Glutamatergic neuron (in vitro differentiated cells): ENCODE measurements at places on chromosomes 6 and 20.

- DNase-seq = no peak
Observed at GRCh38 chr20:10639737-10640556, 33.9 kb downstream of the JAG1 start.

DNA sequence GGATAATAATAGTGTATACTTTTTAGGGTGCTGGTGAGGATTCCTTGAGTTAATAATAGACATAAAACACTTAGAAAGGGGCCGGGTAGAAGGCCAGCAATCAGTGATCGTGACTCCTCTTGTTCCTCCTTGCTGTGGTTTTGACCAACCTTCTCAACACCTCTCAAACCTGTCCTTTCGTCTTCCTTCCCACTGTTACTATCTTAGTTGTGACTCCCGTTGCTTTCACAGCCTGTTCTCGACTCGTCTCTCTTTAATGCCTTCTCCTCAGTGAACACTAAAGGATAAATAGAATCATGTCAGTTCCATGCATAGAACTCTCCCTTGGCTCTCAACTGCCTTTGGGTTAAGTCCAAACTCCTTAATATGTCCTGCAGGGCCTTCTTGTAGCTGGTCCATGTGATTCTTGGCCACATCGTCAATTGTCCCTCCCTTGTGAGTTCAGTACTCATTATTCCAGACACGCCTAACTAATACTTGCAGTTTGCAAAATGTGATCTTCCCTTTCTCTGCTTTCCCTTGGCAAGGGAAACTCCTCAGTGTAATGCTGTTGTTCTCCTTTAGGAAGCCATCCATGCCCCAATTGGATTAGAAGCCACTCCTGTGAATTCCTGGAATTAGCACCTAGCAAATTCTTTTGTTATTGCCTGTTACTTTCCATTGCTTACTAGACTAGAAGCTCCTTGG is 164.9 kb downstream of the UTRN start:
- no peak for DNase-seq

GRCh38 chr20:37979021-37979985 is 54.0 kb downstream of the TTI1 start:
- no peak for DNase-seq

DNA sequence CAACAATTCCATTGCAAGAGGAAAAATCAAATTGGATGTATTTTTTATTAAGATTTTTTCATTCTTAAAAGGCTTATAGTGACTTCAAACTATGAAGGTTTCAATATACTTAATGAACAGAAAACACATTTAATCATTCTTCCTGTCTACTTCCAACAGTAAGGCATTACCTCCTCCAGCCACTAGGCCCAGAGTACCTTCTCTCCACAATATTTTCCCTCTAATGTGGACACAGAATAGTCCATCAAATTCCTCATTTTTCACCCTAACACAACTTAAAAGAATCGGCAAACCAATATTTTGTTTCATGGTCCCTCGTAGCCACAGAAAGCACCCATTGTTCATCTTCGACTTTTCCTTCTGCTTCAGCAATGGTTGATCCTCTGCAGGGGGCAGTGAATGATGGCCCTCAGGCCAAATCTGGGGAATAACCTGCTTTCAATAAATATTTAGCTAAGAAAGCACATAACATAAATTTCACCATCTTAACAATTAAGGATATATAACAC is 335.4 kb upstream of the ID4 start:
- no peak for DNase-seq

- peak; percentile 19 for DNase-seq
Observed at GRCh38 chr6:93721386-93722048, 302.2 kb upstream of the EPHA7 start.

GRCh38 chr6:126307849-126308248 is 32.1 kb upstream of the CENPW start:
- DNase-seq = no peak

DNA sequence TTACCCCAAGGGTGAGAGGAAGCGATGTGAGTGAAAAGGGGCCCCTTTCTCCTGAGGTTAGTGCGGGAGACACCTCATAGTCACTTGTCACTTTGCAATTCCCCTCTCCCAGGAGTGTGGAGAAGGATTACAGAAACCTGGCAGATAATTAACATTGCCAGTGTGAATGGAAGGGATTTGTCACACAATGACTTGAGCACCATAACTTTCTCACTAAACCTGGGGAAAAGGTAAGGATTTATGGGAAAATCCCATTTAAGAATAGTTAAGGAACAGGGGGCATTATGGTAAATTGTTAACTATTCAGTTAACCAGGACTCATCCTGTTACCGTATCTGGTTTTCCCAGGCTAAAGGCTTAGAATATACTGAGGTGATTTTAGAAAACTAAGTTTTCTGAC is 219.5 kb upstream of the JAG1 start:
- DNase-seq = no peak

DNA sequence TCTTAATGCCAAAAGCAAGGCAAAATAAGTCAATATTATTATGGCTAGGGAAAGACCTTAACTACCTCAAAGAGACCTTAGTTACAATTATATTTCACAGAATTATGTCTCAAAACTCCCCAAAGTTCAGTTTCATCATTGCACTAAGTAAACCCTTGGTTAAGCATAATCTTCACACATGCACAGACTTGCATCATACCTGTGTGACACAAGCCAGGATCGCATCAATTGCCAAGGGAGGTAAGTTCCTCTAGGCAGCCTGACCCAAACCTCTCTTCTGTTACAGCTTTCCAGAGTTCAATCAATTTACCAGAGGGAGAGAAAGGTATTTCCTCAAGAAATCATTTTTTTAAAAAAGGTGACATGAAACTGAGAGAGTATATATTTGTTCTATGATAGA is 31.9 kb upstream of the PRSS35 start:
- no peak for DNase-seq
